ENCODE measurements at places on chromosomes 12 and 14.

DNA sequence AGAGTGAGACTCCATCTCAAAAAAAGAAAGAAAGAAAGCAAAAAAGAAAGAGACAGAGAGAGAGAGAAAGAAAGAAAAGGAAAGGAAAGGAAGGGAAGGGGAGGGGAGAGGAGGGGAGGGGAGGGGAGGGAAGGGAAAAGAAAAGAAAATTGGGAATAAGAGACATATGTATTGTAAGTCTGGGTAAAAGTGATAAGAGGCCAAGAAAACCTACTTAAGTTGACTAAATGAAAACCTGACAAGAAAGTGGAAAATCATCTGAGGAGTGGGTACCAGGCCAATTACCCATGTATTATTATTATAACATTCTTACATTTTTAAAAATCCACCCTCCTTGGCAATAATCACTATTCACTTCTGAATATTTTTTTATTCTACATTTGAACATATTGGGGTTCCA is 46.0 kb downstream of the JKAMP start:
- DNase-seq: no peak

DNA sequence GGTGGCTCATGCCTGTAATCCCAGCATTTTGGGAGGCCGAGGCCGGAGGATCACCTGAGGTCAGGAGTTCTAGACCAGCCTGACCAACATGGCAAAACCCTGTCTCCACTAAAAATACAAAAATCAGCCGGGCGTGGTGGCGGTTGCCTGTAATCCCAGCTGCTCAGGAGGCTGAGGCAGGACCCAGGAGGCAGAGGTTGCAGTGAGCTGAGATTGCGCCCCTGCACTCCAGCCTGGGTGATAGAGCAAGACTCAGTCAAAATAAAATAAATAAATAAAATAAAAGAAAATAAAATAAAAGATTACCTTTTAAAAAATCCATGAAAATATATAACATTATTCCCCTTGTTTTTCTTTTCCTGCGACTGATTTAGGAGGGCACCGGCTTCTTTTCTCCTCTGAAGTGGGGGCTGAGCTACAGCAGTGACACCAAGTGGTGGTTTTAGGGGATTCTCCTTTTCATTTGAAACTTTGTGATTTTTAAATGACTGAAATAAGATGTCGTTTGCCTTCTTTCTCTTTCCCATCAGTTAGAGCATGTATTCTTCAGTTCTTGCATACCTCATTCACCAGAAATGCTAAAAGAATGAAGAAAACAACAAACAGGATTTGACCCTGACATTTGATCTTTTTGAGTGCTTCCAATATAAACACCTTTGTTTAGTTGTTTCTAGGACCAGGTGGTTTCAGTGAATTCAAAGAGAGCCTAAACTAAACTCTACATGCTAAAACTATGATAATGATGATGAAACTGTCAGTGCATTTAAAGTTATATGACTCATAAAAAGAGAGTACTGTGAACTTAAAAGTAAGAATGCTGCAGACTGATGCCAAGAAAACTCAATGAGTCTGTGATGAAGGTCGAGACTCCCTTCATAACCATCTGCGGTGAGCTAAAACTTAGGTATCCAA is 22.6 kb upstream of the PKP2 start:
- DNase-seq: peak; percentile 80

DNA sequence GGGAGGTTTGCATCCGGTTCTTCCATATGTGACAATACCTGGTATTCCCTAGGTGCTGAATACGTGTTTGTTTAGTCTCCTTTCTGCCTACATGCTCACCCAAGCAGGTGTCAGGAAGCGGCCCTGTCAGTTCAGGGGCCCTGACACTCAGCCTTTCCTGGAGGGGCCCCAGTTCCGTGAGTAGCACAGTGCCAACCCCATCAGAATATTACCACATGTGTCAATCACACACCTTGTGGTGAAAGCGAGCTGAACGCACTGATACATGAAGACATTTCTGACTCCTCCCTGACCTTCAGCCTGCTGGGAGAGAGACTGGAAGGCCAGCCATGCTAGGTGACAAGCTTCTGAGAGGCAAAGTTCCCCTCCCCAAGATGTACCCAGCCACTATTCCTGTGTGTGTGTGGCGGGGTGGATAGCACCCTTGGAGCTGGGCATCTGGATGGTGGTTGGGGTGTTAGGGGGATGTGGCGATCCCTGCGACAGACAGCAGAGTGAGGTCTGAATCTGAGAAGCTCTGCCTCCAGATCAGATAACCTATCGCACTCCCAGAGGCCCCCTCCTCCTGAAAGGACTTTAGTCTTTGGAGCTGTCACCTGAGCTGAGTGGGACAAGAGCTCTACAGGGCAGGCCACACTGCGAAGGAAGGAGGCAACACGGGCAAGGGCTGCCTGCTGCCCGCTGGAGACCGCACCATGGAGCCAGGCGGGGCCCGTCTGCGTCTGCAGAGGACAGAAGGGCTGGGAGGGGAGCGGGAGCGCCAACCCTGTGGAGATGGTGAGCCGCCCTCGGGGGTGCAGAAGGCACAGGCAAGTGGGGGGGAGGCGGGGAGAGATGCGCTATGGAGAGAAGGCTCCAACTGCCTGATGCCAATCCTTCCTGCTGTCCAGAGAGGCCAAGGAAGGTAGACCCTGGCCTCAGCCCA is at the start of gene SOAT2:
SOAT2 (plus strand) TSS at position 604 of the 925 bp plus-strand sequence; CDS start at position 696, 92 bp downstream.
- DNase-seq: no peak

DNA sequence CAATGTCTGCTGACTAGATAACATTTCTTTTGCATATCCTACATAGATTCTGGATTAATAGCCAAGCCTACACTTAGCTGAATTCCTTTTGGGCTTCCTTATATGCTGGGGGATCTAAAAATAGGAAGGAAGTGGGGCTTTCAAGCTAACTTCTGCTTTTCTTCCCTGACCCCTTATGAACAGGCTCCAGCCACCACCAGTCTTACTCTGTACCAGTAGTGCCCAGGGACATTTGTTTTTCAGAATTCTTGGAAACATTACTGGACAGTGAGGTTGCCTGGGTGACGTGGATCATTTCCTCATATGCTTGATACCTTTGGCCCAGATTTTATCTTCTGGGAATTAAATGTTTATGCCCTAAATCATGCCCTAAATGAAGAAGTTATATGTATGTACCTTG is 55.9 kb upstream of the SRRM4 start:
- no peak for DNase-seq

GRCh38 chr12:11681207-11681606 is 31.7 kb downstream of the ETV6 start:
- no peak for DNase-seq

DNA sequence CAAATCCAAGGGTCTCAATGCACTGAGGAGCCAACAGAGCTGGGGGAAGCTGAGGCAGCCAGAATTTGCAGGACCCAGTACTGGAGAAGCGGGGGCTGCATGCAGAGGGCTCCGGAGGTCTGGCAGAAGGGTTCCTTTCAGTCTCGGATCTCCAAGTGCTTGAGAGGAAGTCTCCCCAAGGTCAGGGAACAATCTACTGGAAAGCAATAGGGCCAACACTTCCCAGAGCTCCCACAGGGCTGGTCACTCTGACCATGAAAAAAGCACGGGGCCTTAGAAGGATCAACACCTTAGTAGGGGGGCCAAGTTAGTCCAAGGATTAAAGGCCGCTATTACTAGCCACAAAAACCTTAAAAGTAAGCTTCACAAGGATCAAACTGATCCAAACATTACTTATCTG is 31.7 kb downstream of the SPPL3 start:
- no peak for DNase-seq

DNA sequence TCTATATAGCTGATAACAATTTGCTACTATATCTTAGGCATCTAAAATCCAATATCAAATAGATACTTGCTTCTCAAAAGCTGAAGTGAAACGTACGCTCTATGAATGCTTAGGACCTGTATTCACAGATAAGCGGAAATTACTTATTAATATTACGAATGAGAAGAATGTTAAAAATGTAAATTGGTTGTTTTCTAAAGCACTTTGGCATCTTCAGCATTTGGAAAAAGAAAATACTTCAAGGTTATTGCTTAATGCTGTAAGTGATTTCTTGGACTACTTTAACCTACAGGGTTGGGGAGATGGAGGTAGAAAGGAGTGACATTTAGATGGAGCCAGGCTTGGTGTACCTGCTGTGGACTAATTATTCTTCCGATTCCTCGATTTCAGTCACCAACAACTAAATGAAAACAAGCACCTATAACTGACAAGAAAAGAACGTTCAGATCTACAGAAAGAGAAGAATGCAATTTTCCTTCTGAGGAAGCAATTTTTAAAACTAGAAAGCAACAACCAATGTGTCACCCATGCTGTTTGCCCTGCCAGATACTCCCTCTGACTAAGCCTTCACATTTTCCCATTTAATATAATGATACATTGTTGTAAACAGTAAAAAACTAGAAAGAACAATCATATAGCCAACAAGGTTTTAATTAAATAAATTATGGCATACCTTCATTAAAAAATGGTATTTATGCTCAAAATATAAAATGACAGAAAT is 49.3 kb downstream of the SLC25A21 start:
- DNase-seq: no peak

DNA sequence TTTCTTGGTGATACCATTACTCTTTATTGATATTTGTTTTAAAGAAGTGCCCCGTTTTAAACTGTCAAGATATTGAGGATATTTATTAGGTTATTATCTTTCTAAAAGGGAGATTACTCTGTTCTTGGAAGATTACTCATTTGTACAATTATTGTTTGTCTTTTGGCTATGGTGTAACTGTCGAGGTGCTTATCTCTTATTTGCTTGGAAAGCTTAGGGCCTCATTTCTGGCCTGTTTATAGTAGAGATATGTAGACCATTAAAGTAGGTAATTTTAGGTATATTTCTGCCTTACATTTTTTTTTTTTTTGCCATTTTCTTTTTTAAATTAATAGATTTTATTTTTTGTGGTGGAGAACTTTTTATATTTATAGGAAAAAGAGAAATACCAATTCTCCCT is 74.2 kb downstream of the KTN1 start:
- DNase-seq: no peak

DNA sequence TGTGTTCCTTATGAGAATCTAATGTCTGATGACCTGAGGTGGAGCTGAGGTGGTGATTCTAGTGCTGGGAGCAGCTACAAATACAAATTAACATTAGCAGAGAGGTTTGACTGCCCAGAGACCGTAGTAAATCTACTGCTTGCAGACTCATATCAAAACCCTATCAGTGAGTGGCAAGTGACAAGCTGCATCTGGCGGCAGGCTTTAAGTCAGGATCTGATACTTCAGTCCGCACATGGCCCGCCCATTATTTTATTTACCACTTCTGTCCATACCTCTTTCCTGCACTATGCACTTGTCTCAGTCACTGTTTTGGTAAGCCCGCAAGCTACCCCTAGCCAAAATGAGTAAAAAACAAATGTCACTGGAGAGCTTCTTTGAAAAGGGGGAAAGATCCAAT is 11.4 kb downstream of the CEP128 start:
- no peak for DNase-seq

DNA sequence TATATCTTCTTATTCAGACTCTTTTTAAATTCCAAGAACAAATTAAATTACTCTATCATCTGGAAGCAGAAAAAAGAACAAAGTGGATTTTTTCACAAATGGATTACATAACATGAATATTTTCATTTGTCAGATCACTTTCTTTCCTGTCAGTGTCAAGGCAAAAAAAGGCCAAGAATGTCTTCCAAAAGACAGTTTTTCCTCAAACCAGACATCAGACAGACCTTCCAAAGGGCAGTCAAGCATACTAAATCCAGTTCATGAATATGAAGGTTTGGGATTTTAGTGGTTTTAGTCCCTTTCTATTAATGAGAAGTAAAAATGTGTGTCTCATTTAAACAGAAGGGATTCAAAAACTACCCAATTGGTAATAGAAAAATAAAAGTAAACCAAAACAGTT is 336.0 kb downstream of the CEP128 start:
- no peak for DNase-seq

DNA sequence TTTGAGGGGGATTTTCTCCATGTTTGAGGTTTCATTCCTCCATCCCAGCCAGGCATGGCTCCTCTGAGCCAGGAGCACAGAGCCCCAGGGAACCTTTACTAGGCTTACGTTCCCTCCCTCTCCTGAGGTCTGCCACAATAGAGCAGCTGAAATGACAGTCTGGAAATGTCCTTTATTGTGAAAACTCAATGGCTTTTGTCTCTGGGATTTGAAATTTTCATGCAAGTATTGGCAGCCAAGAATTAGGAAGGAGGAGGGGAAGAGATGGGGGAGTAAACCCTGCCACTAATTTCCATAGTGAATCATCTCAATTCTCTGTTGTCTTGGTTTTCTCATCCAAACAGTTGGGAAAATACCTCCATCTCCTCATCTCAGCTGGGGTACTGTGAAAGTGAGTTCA is 2.6 kb upstream of the PLEKHG3 start:
- DNase-seq: no peak

GRCh38 chr14:20730891-20731290 is 14.8 kb upstream of the EDDM3A start:
- no peak for DNase-seq
